Stimulated activated CD8-positive, alpha-beta memory T cell treated with anti-CD3 and anti-CD28 coated beads, Interleukin-4, amount 100 ng/mL, for 1 hour (primary cell): ENCODE measurements at places on chromosomes 12 and 14.

DNA sequence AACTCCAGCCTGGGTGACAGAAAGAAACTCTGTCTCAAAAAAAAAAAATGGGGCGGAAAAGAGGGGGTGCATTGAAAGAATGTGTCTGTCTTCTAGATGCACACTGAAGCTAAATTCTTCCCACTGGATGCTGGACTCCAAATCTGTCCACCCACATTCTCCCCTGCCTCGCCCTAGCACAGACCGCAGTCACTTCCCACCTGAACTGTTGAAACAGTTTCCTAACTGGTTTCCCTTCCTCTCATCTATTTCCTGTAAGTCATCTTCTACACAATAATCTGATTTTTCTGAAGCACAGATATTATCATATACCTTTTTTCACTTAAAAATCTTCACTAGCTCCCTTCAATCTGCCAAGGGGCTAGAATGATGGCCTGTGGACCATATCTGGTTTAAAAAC, 1.5 kb upstream of the HCAR1 start:
- no peak for DNase-seq

- no peak for DNase-seq
These were observed 28.8 kb upstream of the CLMN start for GRCh38 chr14:95348395-95349080.

DNA sequence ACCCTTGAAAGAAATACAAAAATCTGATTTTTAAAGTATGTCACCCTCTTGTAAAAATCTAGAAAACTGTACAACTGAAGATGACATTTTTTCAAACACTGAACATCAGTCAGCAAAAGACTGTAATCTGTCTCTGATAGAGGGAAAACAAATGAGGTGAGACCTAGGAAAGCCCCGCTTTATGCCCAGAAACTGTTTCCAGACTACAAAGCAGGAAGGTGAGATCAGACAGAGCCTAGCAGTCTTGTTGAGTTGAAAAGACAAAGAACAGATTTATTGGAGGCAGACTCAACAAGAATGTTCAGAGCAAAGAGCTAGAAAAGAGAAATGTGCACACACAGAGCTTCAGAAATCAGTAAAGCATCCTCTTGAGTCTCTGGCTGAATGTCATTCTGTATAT, 873.6 kb downstream of the LRFN5 start:
- DNase-seq = no peak

GRCh38 chr12:25990495-25990894, 32.0 kb downstream of the RASSF8 start:
- DNase-seq = no peak
